Stimulated activated CD8-positive, alpha-beta memory T cell treated with anti-CD3 and anti-CD28 coated beads, Interleukin-4, amount 100 ng/mL, for 1 hour (primary cell): ENCODE measurements at places on chromosomes 16 and 17.

- DNase-seq: no peak
Measured at GRCh38 chr17:1634841-1635650, 6.4 kb upstream of the SLC43A2 start.

GRCh38 chr17:81365601-81366585 is 29.4 kb upstream of the BAHCC1 start:
- no peak for DNase-seq

- DNase-seq: no peak
Measured at GRCh38 chr17:1873418-1873817, 43.6 kb downstream of the RPA1 start.

DNA sequence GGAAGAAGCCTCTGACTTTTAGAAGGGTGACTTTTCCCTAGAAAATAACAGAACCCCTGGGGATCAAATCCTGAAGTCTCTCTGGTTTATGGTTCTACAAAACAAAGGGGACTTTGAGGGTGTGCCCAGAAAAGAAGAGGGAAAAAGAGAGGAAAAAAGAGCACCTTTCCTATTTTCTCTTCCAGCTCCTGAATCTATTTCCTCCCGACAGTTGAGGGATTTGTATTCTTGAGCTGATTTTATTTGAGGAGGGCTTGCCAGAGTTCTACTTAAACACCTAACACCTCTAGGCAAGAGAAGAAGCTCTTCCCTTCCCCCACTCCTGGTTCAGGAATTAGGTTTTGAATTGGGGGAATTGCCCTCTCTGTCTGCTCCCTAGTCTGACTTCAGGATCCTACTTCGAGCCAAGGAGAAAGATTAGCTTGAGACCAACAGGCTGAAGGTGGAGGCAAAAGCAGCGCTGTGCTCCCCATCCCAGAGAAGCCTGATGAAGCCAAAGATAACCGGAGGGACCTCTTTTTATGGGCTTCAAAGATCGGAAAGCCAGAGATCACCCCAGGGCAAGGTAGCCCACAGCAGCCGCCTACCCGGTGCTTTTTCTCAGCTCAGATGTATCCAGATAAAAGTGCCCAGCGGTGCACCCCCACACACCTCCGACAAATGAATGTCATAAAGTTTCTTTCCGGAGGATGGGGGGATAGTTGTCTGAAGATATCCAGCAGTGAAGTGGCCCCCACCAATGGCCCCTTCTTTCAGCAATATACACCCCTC is 796 bp downstream of the HOXB3 start:
- no peak for DNase-seq

GRCh38 chr16:69187446-69188235 is 677 bp downstream of the SNTB2 start:
- DNase-seq: peak; percentile 2

- no peak for DNase-seq
Measured at GRCh38 chr17:36514856-36515255, 19.8 kb downstream of the MYO19 start.

GRCh38 chr16:89420204-89420603 is 70.2 kb downstream of the ANKRD11 start:
- DNase-seq: no peak

- DNase-seq: no peak
Measured at GRCh38 chr17:6241996-6242395, 171.8 kb downstream of the WSCD1 start.

DNA sequence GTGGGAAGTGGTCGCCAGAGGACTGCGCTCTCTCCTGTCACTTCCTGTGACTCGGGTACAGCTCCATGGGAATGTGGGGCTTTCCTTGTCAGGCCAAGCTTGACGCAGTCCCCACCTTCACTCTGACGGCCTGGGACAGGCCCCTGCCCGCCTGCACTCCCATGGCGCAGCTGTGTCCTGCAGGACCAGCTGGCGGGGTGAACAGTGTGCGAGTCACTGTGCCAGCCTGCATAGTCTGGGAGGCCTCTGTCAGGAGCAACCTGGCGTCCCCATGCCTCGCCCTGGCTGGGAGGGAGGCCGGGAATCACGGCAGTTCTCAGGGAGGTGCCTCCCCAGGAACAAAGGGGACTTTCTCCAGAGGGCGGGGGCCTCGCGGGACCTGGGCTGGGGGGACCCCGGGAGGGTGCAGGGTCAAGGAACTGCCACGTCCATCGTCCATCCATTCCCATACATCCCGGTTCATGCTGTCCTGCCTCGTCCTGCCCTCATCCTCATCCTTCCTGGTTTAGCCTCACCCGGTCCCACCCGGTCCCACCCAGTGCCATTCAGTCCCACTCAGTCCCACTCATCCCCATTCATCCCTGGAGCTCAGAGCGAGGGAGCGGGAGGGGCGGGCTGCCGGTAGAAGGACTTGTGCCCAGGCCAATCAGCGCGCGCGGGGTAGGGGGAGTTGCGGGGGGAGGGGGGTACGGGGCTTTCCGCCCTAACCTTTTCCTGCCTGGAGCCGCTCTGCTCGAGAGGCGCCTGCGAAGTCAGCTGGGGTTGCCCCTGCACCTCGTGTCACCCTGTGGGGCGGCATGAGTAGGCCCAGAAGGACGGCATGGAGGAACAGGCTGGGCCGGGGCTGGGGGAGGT is 13.4 kb downstream of the FLYWCH1 start:
- DNase-seq: no peak

GRCh38 chr17:66276328-66276937 is 26.0 kb upstream of the PRKCA start:
- DNase-seq: no peak

- DNase-seq: no peak
Measured at GRCh38 chr17:83099570-83100181, 20.3 kb downstream of the METRNL start.

DNA sequence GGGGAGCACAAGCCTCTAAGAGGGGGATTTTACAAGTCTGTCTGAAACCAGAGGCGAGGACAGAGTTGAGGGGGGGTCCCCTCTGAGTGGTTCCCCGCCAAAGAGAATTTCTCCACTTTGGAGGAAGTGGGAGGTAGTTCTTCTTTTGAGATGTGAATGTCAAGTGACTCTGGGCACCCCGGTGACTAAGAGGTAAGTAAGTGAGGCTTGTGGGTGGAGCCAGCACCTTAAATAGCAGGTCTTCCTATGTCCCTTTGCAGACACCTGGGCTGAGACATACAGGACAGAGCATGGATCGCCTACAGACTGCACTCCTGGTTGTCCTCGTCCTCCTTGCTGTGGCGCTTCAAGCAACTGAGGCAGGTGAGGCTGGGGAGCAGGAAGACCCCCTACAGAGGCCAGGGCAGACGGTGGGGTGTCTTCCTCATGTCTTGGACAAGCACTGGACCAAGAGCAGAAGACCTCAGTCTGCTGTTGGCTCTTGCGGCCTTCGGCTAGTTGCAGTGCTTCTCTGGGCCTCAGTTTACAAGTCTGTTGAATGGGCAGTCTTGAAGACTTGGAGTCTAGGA is at the start of gene CCL22:
Gene CCL22, plus strand, starts transcription at position 257 of the 569 bp plus-strand sequence. Its CDS starts 34 bp downstream, at position 291.
- DNase-seq: no peak

DNA sequence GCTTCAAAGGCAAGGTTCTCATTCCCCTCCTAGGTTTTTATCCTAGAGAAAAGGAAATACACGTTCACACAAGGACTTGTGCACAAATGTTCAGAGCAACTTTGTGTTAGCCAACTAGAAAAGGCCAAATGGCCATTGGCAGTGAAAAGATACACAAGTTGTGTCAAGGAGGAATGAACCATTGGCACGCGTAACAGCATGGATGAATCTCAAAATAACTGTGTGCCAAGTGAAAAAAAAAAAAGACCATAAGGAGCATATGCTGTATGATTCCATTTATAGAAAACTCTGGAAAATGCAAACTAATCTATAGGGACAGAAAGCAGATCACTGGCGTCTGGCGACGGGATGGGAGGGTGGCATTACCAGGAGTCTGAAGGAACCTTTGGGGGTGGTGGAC is 333.8 kb downstream of the SNX29 start:
- DNase-seq: no peak

GRCh38 chr16:61829631-61830030 is 206.6 kb downstream of the CDH8 start:
- no peak for DNase-seq

GRCh38 chr16:58272855-58273254 is 22.0 kb downstream of the PRSS54 start:
- no peak for DNase-seq

DNA sequence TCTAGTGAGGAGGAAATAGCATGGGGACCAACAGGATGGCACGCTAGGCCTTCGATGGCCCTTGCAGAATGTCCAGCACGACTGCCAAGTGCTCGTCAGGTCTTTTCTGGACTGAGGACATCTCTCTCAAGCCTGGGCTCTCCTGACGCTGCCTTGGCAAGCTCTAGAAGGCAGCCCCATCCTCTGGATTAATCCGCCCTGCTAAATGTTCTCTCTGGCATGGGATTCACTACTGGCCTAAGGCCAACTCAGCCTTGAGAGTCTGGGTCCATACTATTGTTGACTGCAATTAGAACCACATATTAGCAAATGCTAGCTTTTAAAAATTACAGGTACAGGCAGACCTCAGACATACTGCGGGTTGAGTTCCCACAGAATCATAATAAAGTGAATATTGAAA is 2.5 kb upstream of the CEP295NL start:
- DNase-seq: no peak

DNA sequence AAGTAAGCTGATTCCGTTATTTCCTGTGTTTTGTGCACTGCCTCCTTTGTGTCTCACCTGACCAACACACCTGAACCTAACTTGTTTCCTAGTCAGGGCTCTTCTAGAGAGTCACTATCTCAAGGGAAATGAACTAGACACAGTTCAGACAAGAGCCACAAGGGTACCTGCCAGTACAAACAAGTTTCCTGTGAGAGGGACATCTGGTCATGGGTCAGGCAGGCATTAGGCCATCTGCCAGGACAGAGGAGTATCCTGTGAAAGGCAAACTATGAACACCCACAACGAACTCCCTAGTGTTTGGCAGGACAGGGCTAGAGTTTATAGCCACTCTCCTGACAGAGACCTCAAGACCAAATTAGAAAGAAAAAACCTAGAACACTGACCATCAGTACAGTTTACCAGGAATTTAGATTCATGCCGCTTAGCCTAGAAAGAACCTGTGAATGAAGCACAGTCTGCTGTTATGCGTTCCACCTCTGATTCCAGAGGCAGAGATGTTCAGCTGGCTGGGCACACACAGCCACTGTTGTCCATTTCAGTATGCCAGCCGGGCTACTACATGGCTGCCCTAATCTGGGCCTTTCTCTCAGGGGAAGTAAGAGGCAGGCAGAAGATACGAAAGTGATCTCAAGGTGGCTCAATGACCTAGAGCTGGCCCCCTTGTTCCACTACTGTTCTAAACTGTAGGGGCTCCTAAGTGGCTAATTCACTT is 20.7 kb upstream of the GLG1 start:
- no peak for DNase-seq

- DNase-seq: no peak
Measured at GRCh38 chr17:77274096-77274845, 133.5 kb downstream of the SEC14L1 start.

DNA sequence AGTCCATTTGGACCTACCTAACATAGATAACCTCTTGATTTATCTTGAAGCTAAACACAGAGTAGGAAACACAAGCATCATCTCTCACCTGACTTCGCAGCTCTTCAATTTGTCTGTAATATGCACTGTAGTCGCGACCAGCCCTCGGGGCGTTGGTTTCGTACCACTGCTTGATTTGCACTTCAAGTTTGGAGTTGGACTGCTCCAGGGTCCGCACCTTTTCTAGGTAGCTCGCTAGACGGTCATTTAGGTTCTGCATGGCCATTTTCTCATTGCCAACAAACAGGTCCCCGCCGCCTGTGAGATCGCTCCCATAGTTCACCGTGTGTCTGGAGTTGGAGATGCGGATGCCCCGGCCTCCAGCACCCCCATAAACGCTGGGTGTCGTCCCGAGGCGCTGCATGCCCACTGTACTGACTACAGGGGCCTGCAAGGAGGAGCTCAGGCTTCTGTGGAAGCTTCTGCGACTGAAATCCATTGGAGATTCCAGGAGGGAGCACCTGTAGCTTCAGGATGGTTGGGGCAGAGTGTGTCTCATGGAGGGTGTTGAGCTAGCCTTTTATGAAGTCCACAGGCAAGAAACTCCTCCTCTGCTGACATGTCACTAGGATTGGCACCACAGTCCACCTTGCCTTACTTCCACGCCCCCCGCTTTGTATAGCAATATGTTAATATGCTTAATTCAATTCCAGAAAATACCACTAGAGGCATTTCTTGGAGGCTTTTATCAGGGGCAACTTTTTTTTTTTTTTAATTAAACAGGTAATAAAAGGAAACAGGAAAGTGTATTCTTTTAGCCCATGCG is at the start of gene KRT20:
Gene KRT20, minus strand, starts transcription at position 535 of the 805 bp plus-strand sequence. Its CDS starts 57 bp downstream, at position 478.
- no peak for DNase-seq

GRCh38 chr17:14228903-14229302 is 7.8 kb downstream of the CDRT15 start:
- no peak for DNase-seq

GRCh38 chr16:86714166-86714565 is 135.8 kb downstream of the FOXL1 start:
- DNase-seq: no peak

DNA sequence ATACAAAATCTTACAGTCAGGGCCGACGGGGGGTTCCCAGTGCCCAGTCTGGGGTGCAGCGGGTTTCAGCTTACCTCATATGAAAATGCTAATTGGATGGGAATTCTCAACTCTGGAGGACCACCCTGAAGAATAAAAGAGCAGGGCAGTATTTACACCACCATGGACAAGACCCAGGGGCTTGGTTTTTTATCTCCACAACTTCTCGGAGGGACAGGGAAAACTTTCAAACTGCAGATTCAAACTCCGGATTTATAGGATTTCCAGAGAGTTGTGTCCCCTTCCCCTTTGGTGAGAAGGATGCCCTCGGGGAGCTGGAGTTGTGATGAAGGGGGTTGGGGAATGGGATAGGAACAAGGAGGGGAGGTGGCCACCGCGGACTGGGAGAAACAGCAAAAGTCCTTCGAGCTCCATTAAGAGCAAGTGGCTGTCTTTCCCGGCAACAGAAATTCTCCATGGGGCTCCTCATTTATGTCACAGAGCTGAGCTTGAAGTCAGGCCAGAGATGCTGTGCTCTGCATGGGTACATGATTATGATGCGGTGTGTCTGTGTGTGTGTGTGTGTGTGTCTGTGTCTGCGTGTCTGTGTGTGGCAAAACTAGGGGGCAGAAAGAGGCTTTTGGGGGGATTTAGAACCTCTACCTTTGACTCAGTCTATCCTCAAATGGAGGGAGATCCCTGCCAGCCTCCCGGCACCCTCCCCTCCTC is 15.7 kb downstream of the FOXL1 start:
- no peak for DNase-seq

DNA sequence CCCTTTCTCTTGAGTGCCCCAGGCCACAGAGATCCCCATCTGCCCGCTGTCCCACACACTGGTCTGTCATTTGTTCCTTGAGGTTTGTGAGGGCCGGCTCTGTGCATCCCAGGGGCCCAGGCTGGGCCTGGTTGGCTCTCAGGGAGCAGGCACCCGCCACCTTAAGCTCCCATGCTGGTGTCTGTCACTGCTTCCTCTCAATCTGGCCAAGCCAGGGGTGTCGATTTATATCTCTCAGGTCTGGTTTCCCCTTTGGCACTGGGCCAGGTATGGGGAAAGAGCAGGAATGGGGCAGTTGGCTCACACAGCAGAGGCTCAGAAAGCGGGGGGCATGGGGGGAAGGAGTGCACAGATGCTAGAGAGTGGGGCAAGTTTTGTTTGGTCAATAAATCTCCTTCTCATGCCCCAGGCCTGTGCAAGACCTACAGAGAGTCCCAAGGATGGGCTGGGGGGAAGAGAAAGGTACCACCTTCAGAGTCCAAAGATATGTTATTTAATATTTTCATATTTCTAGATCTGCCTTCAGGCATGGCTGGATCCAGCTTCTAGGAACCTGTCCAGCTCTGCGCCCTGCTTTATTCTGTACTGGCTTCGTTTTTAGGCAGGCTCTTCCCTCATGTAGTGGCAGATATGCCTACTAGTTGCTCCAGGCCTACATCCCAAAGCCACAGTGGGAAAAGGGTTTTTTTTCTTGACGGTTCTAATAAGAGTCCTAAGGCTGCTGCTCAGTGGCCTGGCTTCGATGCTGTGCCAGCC is 34.3 kb downstream of the IL4R start:
- DNase-seq: no peak

GRCh38 chr16:85674828-85675227 is 13.9 kb downstream of the GINS2 start:
- no peak for DNase-seq
